ENCODE measurements at places on chromosomes 13 and 19. TPM values are rescaled to one million over a fixed set of nuclear protein-coding genes. Genes with fewer than 3 reads are reported as not detected.

The ZNF177 gene
- 0.20 TPM for total RNA-seq

The POU4F1 gene
- 0.08 TPM for total RNA-seq

The PLIN5 gene
- total RNA-seq: 2.4 TPM

The NFIC gene
- 68.2 TPM for total RNA-seq

The LMTK3 gene
- total RNA-seq: 4.9 TPM

The CD177 gene
- 2.4 TPM for total RNA-seq

The ZNF506 gene
- 10.0 TPM for total RNA-seq

The POU2F2 gene
- total RNA-seq: 1.00 TPM

The PPP2R1A gene
- 168 TPM for total RNA-seq

The TSKS gene
- 0.12 TPM for total RNA-seq

The TNNI3 gene
- not detected for total RNA-seq

The COQ8B gene
- total RNA-seq: 18.7 TPM

The DCT gene
- not detected for total RNA-seq

The CYP4F3 gene
- 34.8 TPM for total RNA-seq

The PSG7 gene
- total RNA-seq: not detected

The ZNF284 gene
- 0.36 TPM for total RNA-seq

The ATP4A gene
- not detected for total RNA-seq

The CLDND2 gene
- 1.1 TPM for total RNA-seq

The SOX21 gene
- total RNA-seq: 12.8 TPM

The CYP4F12 gene
- total RNA-seq: 31.5 TPM

The RGS9BP gene
- total RNA-seq: 0.16 TPM

The AMER2 gene
- not detected for total RNA-seq

The ZNF536 gene
- total RNA-seq: 0.20 TPM

The HIF3A gene
- total RNA-seq: 4.0 TPM

The CCDC169 gene
- 0.40 TPM for total RNA-seq

The SIGLECL1 gene
- not detected for total RNA-seq

The IZUMO2 gene
- total RNA-seq: not detected

The IGFL3 gene
- not detected for total RNA-seq

The EID2B gene
- total RNA-seq: 0.20 TPM

The SERP2 gene
- total RNA-seq: 1.2 TPM

The FCER2 gene
- 0.20 TPM for total RNA-seq

The CPB2 gene
- total RNA-seq: not detected

The C13orf42 gene
- total RNA-seq: not detected

The CGB3 gene
- total RNA-seq: not detected

The IRF3 gene
- 38.6 TPM for total RNA-seq

The KLK14 gene
- total RNA-seq: 0.68 TPM

The LRRC63 gene
- not detected for total RNA-seq

The ZNF844 gene
- total RNA-seq: 5.6 TPM

The ILF3 gene
- total RNA-seq: 160 TPM

The CALR3 gene
- total RNA-seq: not detected

The PGLYRP2 gene
- total RNA-seq: not detected

The ZNF8 gene
- 2.9 TPM for total RNA-seq

The KCTD15 gene
- total RNA-seq: 41.4 TPM

The ADGRE3 gene
- total RNA-seq: 0.12 TPM

The SPRED3 gene
- 0.56 TPM for total RNA-seq

The SWSAP1 gene
- 2.5 TPM for total RNA-seq

The TNFSF11 gene
- total RNA-seq: 0.20 TPM
